ENCODE measurements at places on chromosomes 5 and 9. TPM values are rescaled to one million over a fixed set of nuclear protein-coding genes. Genes with fewer than 3 reads are reported as not detected.

DNA sequence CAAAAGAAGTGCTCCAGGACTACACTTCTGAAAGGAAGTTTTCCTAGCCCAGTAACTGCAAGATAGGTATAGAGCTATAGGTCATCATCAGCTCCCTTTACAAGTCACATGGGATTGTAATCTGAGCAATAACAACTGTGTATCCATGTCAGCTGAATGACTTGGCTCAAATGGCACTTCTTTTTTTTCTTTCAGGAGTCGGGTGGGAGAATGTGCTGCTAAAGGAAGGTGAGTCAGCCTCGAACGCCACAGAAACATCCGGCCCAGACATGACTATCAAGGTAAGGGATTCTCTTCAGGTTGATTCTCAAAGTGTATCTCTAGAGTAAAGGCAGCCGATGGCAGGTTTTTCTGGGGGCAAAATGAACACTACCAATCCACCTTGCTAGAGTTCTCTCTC, 192.2 kb downstream of the C9orf152 start:
- peak; percentile 99 for DNase-seq

DNA sequence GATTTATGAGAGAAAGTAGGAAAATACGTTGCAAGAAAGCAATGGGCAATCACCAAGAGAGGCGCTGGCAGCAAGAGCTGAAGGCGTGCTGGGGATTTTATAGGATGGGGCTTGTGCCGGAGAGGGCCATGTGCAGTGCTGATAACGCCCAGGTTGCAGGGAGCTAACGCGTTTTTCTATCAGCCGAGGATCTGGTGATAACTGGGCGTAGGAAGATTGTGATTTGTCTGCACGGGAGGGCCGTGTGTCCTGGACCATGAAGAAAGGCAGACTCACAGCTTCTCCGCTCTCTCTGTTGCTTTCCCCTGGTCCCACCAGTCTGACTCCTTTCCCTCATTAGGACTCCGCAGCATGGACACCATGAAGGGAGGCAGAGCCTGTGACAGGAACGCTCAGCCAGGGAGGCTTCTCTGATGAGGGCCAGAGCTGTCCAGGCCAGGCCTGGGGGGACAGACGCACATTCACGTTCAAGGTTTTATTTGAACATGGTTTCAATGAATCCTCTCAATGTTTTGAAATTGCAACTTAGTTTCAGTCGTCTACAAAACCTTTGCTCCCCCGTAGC, 11.9 kb upstream of the CACNA1B start:
- DNase-seq: no peak

The SOHLH1 gene
- total RNA-seq: 0.05 TPM

- DNase-seq: peak; percentile 2
Observed at GRCh38 chr5:69415584-69415958, 655 bp downstream of the MARVELD2 start.

DNA sequence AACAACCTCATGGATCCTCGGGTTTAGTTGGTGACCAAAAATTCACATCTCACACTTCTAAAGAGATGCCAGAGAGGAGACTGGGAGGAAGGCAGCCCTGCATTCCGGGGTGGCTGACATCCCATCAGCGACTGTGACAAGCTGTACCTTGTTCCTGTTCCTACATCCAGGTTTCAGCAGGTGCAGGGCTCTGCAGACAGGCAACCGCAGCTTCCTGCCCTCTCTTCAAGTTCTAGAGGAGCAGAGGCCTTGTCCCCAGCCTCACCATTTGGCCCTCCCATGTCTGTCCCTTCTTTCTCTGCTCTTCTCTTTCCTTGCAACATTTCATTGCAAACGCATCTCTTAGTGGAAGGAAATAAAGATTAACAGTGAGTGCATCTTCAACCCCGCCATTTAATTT, 454.6 kb downstream of the IRX1 start:
- DNase-seq: no peak

DNA sequence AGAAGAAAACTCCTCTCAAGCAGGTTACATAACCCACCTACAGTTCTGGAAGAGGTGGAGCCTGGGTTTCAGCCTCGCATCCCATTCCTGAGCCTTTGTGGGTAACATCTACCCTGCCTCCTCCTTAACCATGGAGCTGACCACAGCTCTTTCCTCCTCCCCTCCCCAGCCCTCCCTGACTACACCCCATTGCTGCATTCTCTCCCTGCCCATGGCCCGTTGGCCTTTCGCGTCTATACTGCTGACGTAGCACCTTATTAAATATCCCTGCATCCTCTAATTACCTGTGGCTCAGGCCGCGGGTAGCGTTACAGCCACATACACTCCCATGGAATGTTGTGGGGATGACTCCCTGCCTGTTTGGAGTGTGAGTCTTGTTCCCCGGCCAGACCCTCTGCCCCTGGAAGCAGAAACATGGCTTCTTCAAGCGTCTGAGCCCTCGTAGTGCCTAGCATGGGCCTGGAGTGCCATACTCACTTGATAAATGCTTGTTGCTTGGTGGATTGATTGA, 72.8 kb downstream of the WWC1 start:
- no peak for DNase-seq

DNA sequence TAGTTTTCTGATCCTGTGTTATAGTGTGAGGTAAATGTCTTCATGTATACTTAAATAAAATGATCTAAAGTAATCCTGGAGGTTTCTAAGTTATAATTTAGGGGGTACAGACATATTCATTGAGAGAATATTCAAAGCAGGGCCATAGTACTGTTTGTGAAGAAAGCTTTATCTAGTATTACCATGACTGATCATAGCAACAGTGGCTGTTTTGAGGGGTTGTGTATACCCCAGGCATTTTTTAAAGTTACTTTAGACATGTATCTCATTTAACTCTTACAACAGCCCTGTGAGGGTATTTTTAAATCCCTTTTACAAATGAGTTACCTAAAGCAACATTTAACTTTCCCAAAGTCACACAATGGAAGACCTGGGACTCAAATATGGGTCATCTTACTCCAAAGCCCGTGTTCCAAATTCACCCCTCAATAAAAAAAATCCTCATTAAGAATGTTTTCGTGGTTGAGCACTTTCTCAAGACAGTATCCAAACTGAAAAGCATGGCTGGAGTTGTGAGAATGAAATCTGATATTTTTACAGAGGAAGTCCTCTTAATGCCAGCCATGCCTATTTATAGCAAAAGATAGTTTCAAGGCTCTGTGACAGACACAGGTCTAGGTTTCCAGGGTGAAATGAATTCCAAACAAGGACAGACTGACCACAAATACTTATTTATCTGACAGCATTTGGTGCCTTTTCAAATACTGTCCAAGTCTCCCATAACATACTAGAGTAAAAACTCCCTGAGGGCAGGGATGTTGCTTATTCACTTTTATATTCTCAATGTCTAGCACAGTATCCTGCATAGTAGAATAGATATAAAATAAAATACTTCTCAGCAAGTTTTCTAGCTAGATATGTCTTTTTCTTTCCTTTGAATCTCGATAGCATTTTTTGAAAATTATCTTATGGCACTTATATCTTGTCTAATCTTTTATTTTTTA, 10.4 kb downstream of the STOM start:
- DNase-seq: peak; percentile 21

DNA sequence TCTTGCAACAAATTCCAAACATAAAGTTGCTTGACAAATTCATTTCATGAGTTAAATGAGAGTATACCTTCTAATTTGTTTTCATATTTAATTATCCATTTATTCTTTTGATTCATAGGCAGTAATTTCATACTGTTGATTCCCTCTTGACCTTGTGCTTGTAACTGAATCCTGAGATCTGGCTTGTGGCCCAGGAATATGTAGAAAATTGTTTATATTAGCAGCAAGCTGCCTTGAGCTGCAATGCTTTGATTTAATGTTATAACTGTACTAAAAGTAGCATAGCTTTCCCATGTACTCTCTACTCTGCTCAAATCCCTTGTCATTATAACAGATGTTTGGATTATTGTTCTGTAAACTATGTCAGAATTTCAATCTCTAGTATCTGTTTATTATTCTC, 780.7 kb downstream of the NR2F1-AS1 start:
- DNase-seq: no peak

- DNase-seq: peak; percentile 84
Observed at GRCh38 chr5:67038817-67039603, 157.6 kb downstream of the CD180 start.

- DNase-seq: peak; percentile 2
Observed at GRCh38 chr5:126031989-126032716, 391.1 kb upstream of the GRAMD2B start.

GRCh38 chr9:128390150-128390812, 19.1 kb downstream of the URM1 start:
- no peak for DNase-seq

GRCh38 chr9:8832955-8833354, 1033.4 kb upstream of the DMAC1 start:
- no peak for DNase-seq

GRCh38 chr9:83239747-83240146, 176.8 kb upstream of the RASEF start:
- no peak for DNase-seq

- DNase-seq: peak; percentile 88
Observed at GRCh38 chr9:14193328-14193990, 120.5 kb downstream of the NFIB start.

GRCh38 chr9:27427272-27427643, 96.8 kb upstream of the IFNK start:
- no peak for DNase-seq

DNA sequence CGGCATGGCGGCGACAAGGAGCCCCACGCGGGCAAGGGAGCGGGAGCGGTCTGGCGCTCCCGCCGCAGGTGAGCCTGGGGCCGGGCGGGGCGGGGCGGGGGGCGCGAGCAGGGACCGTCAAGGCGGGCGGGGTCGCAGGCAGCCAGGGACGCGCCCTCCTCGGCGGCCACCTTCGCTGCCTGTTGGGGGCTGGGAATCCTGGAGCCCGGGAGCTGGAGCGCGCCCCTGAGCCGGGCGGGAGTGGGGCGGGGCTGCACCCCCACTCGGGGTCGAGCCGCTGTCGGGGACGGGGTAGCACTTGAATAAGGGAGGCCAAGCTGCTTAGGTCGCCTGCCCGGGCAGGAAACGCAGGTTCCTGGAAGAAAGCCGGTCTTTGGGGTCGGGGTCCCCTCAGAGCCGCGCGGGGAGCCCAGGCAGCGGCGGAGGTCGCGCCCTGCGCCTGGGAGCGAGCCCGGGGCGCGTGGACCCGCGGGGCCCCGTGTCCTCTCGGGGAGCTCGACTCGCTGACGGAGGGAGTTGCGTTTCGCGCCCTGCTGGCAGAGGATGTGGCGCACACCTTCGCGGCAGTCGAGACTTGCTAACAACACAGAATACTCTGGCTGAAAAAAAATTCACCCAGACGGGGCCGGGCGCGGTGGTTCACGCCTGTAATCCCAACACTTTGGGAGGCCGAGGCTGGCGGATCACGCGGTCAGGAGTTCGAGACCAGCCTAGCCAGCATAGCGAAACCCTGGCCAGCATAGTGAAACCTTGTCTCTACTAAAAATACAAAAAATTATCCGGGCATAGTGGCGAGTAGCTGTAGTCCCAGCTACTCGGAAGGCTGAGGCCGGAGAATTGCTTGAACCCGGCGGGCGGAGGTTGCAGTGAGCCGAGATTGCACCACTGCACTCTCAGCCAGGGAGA, 552 bp downstream of the OTULINL start:
- peak; percentile 30 for DNase-seq

- no peak for DNase-seq
Observed at GRCh38 chr9:2720179-2720654, 2.9 kb downstream of the KCNV2 start.

DNA sequence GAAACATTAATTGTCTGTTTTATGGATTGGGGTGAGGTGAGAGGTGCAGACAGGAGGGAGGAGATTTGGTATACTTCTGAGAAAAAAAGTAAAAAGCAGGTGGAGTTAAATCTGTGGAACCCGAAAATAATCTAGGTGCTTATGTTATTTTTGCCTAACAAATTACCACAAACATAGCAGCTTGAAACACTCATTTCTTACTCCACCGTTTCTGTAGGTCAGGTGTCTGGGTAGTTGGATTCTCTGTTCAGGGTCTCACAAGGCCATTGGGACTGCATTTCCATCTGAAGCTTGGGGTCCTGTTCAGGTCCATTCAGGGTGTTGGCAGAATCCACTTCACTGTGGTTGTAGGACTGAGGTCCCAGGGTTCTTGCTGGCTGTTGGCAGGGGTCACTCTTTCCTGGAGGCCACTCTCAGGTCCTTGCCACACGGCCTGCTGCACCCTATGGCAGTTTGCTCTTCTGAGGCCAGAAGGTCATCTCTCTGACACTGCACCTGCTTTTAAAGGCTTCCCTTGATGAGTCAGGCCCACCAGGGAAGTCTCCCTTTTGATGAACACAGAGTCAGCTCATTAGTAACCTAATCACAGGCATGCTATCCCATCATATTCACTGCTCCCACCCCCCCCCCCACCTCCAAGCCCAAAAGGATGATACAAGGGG, 82.2 kb downstream of the TRIO start:
- no peak for DNase-seq

The FAM219A gene
- 14.7 TPM for total RNA-seq
